ENCODE measurements at places on chromosomes 13 and 19.

DNA sequence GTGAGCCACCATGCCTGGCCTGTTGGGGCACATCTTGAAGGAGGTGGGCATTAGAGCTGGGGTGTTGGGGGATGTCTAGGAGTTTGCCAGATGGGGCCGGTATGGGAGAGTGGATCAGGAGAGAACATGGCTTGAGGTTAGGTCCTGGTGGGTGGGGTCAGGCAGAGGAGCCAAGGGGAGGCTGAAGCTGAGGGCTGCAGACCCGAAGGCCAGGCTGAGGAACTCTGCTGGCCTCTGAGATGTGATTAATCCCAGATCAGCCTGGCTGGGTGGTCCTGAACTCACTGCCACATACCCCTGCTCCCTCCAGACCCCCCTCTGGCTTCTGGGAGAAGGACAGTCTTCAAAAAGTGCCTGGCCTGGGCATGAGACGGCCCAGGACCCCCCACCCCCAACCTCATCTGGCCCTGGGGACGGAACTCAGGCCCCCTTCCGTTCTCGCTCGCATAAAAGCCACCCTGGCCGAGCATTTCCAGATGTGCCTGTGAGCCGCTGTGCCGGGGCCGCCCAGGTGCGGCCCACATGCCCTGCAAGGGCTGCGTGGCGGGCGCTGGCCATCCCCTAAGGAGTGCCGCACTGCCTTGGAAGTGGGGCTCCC is 2.7 kb downstream of the FSTL3 start:
- no peak for DNase-seq

DNA sequence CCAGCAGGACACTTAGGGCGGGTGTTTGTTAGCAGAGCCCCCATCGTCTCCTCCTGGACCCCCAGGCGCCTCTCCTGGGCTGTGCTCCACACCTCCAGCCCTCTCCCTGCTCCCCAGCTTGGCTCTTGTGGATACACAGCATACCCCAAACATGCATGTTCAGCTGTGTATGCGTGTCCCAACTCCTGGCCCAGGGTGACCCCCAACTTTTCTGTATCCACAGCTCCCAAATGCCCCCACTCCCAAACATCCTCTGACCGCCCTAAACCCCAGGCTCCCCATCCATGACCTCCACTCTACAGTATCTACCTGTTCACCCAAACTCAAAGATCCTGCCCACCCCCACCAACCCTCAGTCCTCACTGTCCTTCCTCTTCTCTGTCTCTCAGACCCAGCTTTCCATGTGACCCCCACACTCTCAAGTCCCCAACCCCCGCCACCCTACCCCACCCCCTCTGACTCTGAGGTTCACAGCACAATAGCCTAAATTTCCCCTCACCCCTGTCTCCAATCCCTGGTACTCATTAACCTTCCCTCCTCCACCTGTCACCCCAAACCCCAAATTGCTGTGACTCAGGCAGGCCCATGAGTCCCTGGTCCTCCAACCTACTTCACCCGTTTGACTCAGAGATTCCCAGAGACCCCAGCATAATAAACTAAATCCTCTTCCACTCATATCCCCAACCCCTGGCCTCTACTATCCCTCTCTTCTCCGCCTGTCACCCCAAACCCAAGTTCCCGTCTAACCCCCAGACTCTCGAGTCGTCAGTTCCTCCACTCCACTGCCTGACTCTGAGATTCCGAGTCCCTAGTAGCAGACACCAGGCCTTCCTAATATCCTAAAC is 968 bp downstream of the UBE2M start:
- DNase-seq: no peak

GRCh38 chr19:12543855-12544254 is 7.4 kb downstream of the ZNF564 start:
- no peak for DNase-seq

- DNase-seq: no peak
These were observed 2.7 kb upstream of the ELAVL3 start for GRCh38 chr19:11483366-11484111.

GRCh38 chr19:39342647-39343305 is 555 bp downstream of the SAMD4B start:
- no peak for DNase-seq

- no peak for DNase-seq
These were observed 49.1 kb upstream of the MEDAG start for GRCh38 chr13:30857018-30857417.

DNA sequence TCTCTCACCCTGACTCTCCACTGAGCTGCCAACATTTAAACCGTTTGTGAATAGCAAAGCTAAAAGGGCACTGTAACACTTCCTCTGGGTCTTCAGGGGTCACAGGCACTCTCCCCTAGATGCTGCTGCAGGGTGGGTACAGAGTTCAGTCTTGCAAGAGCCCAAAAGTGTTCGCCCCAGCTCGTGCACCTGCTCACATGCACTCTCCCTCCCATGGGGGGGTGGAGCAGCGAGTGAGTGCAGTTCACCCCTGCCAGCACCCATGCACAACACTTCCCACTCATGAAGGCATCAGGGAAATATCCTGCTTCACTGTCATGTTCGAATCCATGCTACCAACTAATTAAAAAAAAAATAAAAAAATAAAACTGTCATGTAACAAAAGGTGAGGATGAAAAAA is 950.7 kb upstream of the PRR20A start:
- DNase-seq: no peak

- DNase-seq: no peak
These were observed 150.2 kb downstream of the UQCRFS1 start for GRCh38 chr19:29062475-29063435.

DNA sequence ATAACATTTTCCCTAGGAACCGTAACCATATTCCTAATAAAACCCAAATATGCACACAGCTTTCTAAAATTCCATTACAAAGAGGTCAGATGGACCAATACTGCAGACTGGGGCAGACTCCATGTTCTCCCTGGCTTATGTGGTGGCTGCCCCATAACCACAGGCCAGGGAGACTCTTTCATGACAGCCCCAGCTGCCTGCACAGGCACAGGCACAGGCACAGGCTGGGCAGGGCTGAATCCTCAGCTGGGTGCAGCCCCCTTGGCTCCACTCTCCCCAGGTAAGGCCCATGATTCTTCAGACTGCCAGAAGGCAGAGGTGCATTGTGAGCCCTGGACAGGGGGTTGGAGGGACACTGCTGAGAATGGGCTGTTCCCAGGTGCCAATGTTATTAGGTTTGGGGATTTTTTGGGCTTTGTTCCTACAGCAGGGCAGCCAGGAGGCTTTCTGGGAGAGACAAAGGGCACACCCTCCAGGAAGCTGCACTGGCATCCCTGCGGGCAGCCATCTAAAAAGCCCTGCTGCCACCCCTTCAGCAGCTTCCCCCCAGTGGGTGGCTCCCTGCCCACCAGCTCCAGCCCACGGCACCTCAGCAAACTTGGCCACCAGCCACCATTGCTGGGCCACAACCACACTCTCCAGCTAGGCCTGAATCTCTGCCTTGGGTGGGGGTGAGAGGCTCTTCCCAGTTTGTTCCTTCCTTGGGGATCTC is 20.0 kb downstream of the DOCK9 start:
- no peak for DNase-seq

DNA sequence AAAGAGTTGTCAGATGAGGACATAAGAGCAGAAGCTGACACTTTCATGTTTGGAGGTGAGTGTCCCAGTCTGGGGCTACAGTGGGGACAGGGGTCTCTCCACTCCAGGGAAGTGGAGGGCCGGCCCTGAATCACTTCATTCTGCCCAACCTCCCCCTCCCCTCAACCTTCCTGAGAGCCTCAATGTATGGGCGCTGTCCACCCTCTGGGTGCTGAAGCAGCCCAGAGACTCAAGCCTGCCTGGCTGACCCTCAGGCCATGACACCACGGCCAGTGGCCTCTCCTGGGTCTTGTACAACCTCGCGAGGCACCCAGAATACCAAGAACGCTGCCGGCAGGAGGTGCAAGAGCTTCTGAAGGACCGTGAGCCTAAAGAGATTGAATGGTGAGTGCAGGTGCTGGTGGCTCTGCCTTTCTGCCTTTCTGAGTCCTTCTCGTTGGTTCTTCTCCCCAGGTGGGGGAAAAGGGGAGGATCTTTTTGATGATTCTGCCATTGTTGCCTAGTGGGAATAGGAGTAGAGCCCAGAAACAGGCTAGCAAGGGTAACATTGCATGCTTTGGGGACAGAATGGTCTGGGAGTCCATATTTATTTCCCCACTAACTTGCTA is 8.8 kb downstream of the CYP4F8 start:
- DNase-seq: no peak

- no peak for DNase-seq
These were observed 69.1 kb upstream of the FLT1 start for GRCh38 chr13:28564030-28564429.

GRCh38 chr19:17138937-17139598 is 63.5 kb downstream of the MYO9B start:
- DNase-seq: no peak

DNA sequence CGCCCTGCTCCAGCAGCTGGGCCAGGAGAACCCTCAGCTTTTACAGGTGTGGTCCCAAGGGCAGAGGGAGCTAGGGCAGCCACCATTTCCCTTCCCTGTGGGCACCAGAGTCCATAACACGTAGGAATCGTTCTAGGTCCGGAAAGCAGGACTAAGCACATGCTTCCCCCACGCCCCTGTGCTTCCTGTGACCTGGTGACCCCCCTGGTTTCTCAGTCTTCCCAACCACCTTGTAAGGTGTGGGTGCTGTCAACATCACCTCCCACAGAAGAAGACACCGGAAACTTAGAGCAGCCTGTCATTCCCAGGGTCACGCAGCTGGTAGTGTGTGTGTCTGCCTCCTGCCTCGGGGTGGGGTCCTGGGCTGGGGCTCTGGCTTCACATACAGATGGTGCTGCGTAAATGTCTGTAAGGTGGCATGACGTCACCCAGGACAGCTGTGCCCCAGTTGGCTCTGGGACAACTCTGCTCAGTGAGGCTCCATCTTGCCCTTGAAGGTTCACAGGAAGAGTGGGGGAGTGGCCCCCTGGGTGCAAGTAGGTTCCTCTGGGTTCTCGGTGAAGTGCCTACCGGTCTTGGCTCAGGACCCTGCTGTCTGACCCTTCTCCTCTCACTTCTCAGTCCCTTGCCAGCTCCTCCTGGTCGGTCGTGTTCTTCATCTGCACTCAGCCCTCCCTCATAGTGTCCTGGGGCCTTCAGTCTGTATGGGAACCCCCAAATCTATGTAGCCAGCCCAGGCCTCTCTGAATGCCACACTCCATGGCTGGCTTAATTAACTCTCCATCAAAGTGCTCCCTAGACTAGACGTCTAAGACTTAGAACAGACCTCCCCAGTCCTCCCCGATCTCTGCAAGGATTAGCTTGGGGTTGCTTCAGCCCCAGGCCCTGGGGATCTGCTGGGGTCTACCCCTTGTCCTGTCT is 4.0 kb downstream of the RAD23A start:
- no peak for DNase-seq

DNA sequence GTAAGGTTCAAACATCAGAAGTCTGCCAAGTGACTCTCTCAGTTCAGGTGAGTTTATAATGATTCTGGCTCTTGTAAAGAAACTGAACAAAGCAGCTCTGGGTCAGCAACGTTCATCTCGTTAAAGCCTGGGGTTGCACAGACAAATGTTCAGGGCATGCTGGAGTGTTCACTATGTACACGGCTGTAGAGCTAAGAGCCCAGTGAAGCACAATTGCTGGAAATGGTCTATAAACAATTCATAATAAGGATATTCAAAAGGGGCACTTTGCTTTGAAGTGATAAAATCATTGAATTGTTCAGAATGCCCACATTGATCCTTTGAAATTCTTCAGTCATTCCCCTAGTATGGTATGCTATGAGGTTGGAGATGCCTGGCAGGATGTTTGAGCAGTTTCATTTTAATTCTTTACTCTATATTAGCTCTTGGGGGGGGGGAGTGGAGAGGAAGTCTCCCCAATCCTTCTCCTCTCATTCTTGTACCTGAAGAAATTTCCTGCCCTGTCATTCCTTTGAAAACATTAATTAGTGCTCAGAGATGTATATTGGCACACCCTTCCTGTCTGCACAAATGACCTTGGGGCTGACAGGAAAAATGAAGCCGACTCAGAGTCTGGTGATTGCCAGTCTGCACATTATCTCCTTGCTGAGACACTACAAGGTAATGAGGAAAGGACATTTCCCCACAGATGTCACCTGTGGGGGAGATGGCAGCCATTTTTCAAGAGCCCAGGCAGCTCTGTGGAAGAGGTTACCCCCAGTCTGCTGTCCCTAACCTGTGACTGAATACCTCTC is 145.5 kb downstream of the DLEU7 start:
- no peak for DNase-seq

- DNase-seq: no peak
These were observed 16.1 kb downstream of the CARD8 start for GRCh38 chr19:48239582-48240141.

DNA sequence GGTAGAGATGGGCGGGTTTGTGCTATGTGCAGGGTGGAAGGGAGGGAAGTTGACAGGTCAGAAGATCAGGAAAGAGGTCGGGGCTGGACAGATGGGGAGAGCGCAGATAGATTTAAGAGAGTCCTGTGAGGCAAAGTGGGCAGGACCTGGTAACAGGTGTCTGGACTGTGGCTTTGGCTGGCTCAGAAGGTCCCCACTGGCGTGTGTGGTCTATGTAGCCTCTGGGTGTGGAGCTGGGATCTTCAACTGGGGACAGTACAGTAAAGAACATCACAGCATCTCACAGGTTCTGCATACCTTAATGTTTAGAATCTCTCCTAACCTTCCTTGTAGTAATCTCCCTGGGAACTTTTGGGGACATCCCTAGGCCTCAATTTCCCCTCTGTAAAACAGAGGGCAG is 17.7 kb downstream of the CKM start:
- no peak for DNase-seq

- DNase-seq: no peak
These were observed 2.9 kb downstream of the FLT3 start for GRCh38 chr13:28097503-28097902.

GRCh38 chr13:111413407-111414187 is 93.2 kb downstream of the TEX29 start:
- no peak for DNase-seq

DNA sequence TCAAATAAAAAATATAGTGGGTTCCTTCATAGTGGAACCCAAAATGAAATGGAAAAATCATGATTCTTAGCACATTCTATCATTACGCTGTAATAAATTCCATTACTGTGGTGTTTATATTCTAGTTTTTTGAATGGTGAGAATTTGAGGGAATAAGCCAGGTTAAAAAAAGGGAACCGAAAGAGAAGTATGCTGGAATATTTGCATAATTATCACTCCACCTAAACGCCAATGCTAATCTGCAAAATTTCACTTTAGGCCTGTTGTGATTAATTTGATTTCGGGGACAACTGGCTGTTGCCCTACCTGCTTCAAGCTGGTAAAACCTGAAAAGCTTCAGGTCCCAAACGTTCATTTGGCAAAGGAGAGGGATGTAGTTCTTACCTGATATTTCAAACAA is 32.1 kb upstream of the SCEL start:
- DNase-seq: no peak

DNA sequence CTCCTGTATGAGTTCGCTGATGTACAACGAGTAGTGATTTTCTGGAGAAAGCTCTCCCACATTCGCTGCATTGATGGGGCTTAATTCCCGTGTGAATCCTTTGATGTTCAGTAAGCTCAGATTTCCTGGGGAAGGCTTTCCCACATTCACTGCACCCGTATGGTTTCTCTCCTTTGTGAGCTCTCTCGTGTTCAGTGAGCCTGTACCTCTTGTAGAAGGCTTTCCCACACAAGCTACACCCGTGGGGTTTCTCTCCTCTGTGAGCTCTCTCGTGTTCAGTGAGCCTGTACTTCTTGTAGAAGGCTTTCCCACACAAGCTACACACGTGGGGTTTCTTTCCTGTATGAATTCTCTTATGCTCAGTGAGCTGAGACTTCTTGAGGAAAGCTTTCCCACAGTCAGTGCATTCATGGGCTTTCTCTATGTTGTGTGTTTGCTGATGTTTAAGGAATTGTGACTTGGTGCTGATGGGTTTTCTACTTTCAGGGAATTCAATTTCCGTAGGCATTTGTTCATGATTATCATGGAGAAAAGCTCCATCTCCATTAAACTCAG is 3.5 kb upstream of the ZNF577 start:
- no peak for DNase-seq
